CD8-positive, alpha-beta memory T cell (primary cell): ENCODE measurements at places on chromosomes 12 and 14. TPM values are rescaled to one million over a fixed set of nuclear protein-coding genes. Genes with fewer than 3 reads are reported as not detected.

DNA sequence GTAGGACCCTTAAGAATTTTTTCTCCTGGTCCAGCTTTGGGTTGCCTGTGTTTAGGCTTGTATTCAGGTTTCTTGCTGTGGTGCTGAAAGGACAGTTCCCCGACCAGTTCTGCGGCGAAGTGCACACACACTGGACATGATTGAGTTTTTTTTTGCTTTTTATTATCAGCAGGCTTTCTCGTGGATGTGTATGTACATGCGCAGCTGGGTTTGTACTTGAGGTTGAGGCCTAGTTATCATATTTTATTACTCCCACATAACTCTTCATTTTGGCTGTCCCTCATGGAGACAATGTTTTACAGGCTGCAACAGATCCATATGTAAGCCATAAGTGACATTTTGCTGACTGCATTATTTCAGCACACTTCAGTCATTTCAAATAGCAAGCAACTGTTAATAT is 2.5 kb downstream of the SCN8A start:
- H3K4me1 ChIP-seq, result peaks cover 10% of the 10 kb centered on the region
- no peaks in the 10 kb centered on the region for H3K36me3 ChIP-seq
- H3K27me3 ChIP-seq, result peaks cover 3% of the 10 kb centered on the region
- H3K27ac ChIP-seq, result no peak overlapping the region
- H3K4me3 ChIP-seq, result no peak overlapping the region
- DNase-seq, result peak; percentile 28

Gene DEGS2
- 0.42 TPM for total RNA-seq

- DNase-seq, result no peak
- H3K4me1 ChIP-seq, result no peaks in the 10 kb centered on the region
- no peak overlapping the region for H3K27ac ChIP-seq
- no peaks in the 10 kb centered on the region for H3K36me3 ChIP-seq
Observed at GRCh38 chr12:33825986-33826602, 196.2 kb upstream of the ALG10 start.

- no peak for DNase-seq
- H3K4me1 ChIP-seq, result peaks cover 42% of the 10 kb centered on the region
- H3K36me3 ChIP-seq, result peaks cover 66% of the 10 kb centered on the region
- no peaks in the 10 kb centered on the region for H3K27me3 ChIP-seq
- no peak overlapping the region for H3K27ac ChIP-seq
- H3K4me3 ChIP-seq, result no peak overlapping the region
Observed at GRCh38 chr12:6330999-6331714, 10.7 kb downstream of the TNFRSF1A start.

Gene CFAP54
- 0.66 TPM for total RNA-seq

Gene SLC10A1
- not detected for total RNA-seq

GRCh38 chr12:79938843-79939242 is 3.9 kb upstream of the PPP1R12A start:
- H3K27ac ChIP-seq, result no peak overlapping the region
- no peaks in the 10 kb centered on the region for H3K27me3 ChIP-seq
- no peak for DNase-seq
- H3K36me3 ChIP-seq, result no peaks in the 10 kb centered on the region
- peaks cover 8% of the 10 kb centered on the region for H3K4me1 ChIP-seq

DNA sequence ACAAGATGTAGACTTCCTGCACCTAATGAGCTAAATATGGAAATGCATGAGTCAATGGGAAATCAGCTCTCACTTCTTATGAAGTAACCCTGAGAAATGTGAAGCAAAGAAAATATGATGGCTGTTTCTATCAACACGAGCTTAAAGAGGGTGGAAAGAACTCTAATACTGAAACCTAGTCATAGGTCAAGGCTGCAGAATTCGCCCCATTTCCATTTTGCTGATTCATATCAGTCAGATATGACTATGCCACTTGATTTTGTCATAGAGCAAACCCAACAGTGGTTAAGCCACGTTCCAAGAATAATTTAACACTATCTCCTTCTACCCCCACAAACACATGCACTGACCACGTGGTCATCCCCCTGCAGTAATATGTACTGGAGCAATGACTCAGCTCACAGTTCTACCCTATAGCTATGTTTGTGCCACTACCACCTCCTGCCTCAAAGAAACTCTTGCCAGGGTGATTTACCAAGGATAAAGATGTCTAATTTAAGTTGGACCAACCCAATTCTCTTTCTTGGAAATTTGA is 157.5 kb downstream of the TMTC3 start:
- H3K4me1 ChIP-seq, result no peaks in the 10 kb centered on the region
- H3K36me3 ChIP-seq, result no peaks in the 10 kb centered on the region
- H3K27me3 ChIP-seq, result no peaks in the 10 kb centered on the region
- DNase-seq, result no peak

DNA sequence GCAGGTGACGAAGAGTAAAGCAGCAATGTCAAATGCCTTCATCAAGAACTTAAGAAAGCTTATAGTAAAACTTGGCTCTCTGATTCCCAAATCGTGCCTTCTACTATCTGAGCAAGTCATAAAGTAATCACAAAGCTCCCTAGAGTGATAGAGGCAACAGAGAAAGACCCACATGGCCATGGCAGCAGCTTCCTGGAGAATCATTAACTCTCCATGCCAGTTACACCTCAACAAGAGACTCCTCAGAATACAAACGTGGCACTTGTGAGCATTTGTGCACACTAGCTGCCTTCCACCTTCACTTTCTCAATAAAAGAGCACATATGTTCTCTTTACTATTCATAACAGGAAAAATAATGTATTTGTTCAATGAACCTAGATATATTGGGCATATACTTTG is 48.0 kb downstream of the PLCZ1 start:
- H3K36me3 ChIP-seq, result no peaks in the 10 kb centered on the region
- H3K4me1 ChIP-seq, result no peaks in the 10 kb centered on the region
- no peaks in the 10 kb centered on the region for H3K27me3 ChIP-seq
- DNase-seq, result no peak

GRCh38 chr14:92937051-92937937 is 14.3 kb downstream of the CHGA start:
- H3K4me1 ChIP-seq, result no peaks in the 10 kb centered on the region
- no peaks in the 10 kb centered on the region for H3K27me3 ChIP-seq
- H3K36me3 ChIP-seq, result no peaks in the 10 kb centered on the region
- H3K4me3 ChIP-seq, result no peak overlapping the region

- no peaks in the 10 kb centered on the region for H3K27me3 ChIP-seq
- no peak overlapping the region for H3K4me3 ChIP-seq
- H3K27ac ChIP-seq, result no peak overlapping the region
- no peak for DNase-seq
- H3K4me1 ChIP-seq, result no peaks in the 10 kb centered on the region
Observed at GRCh38 chr14:36070031-36070719, 106.3 kb downstream of the PTCSC3 start.

- H3K36me3 ChIP-seq, result no peaks in the 10 kb centered on the region
- H3K4me3 ChIP-seq, result no peak overlapping the region
- peaks cover 99% of the 10 kb centered on the region for H3K27me3 ChIP-seq
- peaks cover 33% of the 10 kb centered on the region for H3K4me1 ChIP-seq
Observed at GRCh38 chr12:53991077-53991460, 6.1 kb downstream of the HOXC10 start.

DNA sequence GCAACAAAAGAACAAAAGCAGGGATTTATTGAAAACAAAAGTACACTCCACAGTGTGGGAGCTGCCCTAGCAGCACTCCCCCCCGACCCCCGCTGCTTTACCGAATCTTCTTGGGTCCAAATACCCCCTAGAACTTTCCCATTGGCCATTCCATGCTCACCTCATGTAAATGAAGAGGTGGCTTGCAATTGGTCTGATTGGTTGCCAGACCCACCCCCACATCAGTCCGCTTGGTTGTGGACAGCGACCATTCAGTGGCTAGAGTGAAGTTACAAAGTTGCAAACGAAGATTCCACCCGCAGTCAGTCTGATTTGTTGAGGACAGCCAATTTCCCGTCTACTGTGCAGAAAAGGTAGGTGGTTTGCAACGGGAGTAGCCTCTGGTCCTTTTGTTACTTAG is 3.9 kb downstream of the STYX start:
- H3K27ac ChIP-seq, result no peak overlapping the region
- DNase-seq, result no peak
- H3K4me1 ChIP-seq, result peaks cover 62% of the 10 kb centered on the region
- no peak overlapping the region for H3K4me3 ChIP-seq
- peaks cover 15% of the 10 kb centered on the region for H3K36me3 ChIP-seq
